ENCODE measurements at places on chromosomes 7 and 10.

GRCh38 chr10:30000802-30001571 is 58.4 kb downstream of the JCAD start:
- peak; percentile 77 for DNase-seq
- H3K27ac ChIP-seq: no peak overlapping the region
- H3K36me3 ChIP-seq: no peaks in the 10 kb centered on the region
- no peak overlapping the region for H3K4me3 ChIP-seq

- H3K36me3 ChIP-seq: no peaks in the 10 kb centered on the region
- no peaks in the 10 kb centered on the region for H3K4me1 ChIP-seq
- DNase-seq: peak; percentile 32
- no peak overlapping the region for H3K4me3 ChIP-seq
- H3K27ac ChIP-seq: no peak overlapping the region
These were observed 45.7 kb downstream of the DYNC1I1 start for GRCh38 chr7:95817866-95818640.

GRCh38 chr10:111656066-111656465 is 527.5 kb downstream of the GPAM start:
- no peaks in the 10 kb centered on the region for H3K36me3 ChIP-seq
- no peak overlapping the region for H3K27ac ChIP-seq
- H3K4me1 ChIP-seq: no peaks in the 10 kb centered on the region
- H3K4me3 ChIP-seq: no peak overlapping the region
- DNase-seq: no peak

- no peaks in the 10 kb centered on the region for H3K27me3 ChIP-seq
- H3K36me3 ChIP-seq: no peaks in the 10 kb centered on the region
- no peak overlapping the region for H3K4me3 ChIP-seq
- DNase-seq: no peak
These were observed 187.2 kb downstream of the PPP1R3A start for GRCh38 chr7:113731571-113731970.

- H3K4me3 ChIP-seq: no peak overlapping the region
- H3K36me3 ChIP-seq: no peaks in the 10 kb centered on the region
- no peak overlapping the region for H3K27ac ChIP-seq
These were observed 154.9 kb downstream of the SLIT1 start for GRCh38 chr10:97030894-97031293.

DNA sequence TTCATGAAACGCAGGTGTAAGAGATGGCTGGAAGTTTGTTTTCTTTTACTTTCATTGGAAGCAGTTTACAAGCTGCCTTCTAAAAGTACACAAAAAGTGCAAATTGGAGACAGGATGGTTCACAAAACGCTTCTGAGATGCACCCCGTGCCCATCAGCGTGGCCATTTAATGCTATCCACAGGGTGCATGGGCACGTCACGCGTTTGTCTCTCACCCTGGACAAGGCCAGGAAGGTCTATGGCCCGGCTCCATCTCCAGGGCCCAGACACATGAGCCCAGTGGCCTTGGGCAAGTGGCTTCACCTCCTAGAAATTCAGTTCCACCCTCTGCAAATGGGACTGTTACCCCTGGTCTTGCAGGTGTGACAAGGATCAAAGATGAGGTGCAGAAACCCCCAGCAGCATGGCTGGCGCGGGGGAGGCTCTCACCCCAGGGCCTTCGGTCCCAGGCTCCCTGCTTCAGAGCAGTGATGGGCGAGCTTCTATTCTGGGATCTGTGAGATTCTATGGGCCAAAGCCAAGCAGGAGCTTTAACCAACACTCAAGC is 60.8 kb upstream of the EBF3 start:
- no peak overlapping the region for H3K4me3 ChIP-seq
- no peaks in the 10 kb centered on the region for H3K4me1 ChIP-seq
- DNase-seq: no peak
- H3K36me3 ChIP-seq: no peaks in the 10 kb centered on the region
- H3K27me3 ChIP-seq: no peaks in the 10 kb centered on the region
- no peak overlapping the region for H3K27ac ChIP-seq

DNA sequence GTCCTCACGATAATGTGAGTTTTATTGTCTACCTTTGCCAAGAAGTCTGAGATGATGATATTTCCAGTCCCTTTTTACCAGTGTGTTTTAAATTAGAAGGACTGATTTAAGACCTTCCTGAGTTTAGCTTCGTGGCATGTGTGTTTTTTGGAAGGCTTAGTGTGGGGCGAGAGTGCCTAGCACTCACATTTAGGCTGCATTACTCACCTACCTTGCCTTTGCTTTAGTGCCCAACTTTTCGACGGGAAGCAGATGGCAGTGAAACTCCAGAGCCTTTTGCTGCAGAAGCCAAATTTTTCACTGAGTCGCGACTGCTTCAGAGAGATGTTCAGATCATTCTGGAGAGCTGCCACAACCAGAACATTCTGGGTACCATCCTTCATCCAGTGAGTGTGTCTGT is 50.9 kb downstream of the SND1 start:
- H3K36me3 ChIP-seq: peaks cover 36% of the 10 kb centered on the region
- H3K27ac ChIP-seq: no peak overlapping the region
- no peak for DNase-seq
- H3K4me3 ChIP-seq: no peak overlapping the region

DNA sequence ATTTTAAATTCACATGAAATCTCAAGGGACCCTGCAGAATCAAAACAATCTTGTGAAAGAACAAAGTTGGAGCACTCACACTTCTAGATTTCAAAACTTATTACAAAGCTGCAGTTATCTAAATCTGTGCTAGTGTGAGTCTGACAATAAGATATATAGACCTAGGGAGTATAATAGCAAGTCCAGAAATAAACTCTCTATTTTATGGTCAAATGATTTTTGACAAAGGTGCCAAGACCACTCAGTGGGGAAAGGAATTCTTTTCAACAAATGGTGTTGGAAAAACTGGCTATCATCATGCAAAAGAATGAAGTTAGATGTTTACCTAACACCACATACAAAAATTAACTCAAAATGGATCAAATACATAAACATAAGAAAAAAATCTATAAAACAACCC is 68.2 kb downstream of the TFEC start:
- H3K4me3 ChIP-seq: no peak overlapping the region
- no peaks in the 10 kb centered on the region for H3K36me3 ChIP-seq
- no peaks in the 10 kb centered on the region for H3K27me3 ChIP-seq
- no peak for DNase-seq
- no peak overlapping the region for H3K27ac ChIP-seq

DNA sequence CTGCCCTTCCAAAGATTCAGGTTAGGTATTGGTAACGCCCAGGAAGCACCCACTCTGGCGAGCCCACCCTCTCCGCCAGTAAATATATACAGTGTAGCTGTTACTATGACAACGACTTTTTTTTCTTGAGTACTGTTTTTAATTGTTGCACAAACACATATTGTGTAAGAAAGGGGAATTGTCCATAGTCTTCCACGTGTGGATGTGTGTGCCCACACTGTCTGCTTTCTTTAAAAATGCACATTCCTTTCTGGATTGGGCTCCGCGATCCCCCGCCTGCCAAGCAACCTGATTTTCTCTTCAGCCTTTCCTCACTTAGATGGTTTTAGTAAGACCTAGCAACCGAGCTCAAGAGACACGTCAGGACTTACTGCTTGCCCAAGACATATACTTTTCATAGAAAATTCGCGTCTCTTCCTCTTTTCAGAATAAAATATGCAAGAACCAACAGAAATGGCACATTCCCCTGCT is 247.8 kb downstream of the EBF3 start:
- H3K27me3 ChIP-seq: no peaks in the 10 kb centered on the region
- H3K36me3 ChIP-seq: no peaks in the 10 kb centered on the region
- H3K4me1 ChIP-seq: no peaks in the 10 kb centered on the region
- no peak overlapping the region for H3K4me3 ChIP-seq
- H3K27ac ChIP-seq: no peak overlapping the region

GRCh38 chr7:106644999-106645398 is 16.0 kb downstream of the CCDC71L start:
- H3K4me1 ChIP-seq: peaks cover 12% of the 10 kb centered on the region
- no peak overlapping the region for H3K27ac ChIP-seq
- no peaks in the 10 kb centered on the region for H3K27me3 ChIP-seq
- H3K4me3 ChIP-seq: no peak overlapping the region

GRCh38 chr10:77680811-77681210 is 43.2 kb upstream of the KCNMA1 start:
- H3K27ac ChIP-seq: no peak overlapping the region
- no peak overlapping the region for H3K4me3 ChIP-seq
- H3K4me1 ChIP-seq: no peaks in the 10 kb centered on the region
- peaks cover 3% of the 10 kb centered on the region for H3K27me3 ChIP-seq

- no peak overlapping the region for H3K27ac ChIP-seq
- H3K4me1 ChIP-seq: peaks cover 6% of the 10 kb centered on the region
- H3K36me3 ChIP-seq: no peaks in the 10 kb centered on the region
- H3K4me3 ChIP-seq: no peak overlapping the region
These were observed 74.3 kb downstream of the ARL4A start for GRCh38 chr7:12761691-12762090.

- DNase-seq: no peak
- H3K27ac ChIP-seq: no peak overlapping the region
- H3K36me3 ChIP-seq: no peaks in the 10 kb centered on the region
- no peaks in the 10 kb centered on the region for H3K4me1 ChIP-seq
These were observed 160.8 kb upstream of the NPSR1 start for GRCh38 chr7:34497153-34497777.

DNA sequence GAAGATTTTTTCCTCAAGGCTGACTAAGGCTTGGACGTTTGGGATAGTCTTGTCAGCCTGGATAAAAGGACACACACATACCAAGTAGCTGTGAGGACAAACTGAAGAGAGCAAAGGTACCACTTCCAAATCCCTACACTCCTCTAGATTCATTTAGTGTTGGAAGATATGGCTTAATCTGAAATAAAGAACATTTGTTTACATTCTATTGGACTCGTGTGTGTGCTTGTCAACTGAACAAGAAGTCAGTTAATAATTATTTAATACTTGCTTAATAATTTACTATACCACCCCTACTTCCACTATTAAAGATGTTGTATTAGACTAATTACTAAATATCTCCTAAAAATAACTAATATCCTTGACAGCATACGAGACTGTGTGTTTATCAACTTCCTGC is 23.3 kb upstream of the DYNC1I1 start:
- H3K4me3 ChIP-seq: no peak overlapping the region
- no peaks in the 10 kb centered on the region for H3K36me3 ChIP-seq
- no peak for DNase-seq
- no peak overlapping the region for H3K27ac ChIP-seq
- no peaks in the 10 kb centered on the region for H3K4me1 ChIP-seq
